Ascending aorta (tissue), 2 donors: ENCODE measurements at places on chromosomes 3 and 15.

GRCh38 chr3:25887907-25888306, 98.0 kb downstream of the OXSM start:
- no peaks in the 10 kb centered on the region for H3K27me3 ChIP-seq
- H3K36me3 ChIP-seq, result no peaks in the 10 kb centered on the region
- no peak overlapping the region for H3K27ac ChIP-seq
- H3K4me1 ChIP-seq, result no peaks in the 10 kb centered on the region

GRCh38 chr3:109679664-109680063, 342.3 kb upstream of the DPPA4 start:
- no peak overlapping the region for H3K27ac ChIP-seq
- DNase-seq, result no peak
- H3K36me3 ChIP-seq, result no peaks in the 10 kb centered on the region
- H3K4me1 ChIP-seq, result peaks cover 4% of the 10 kb centered on the region
- H3K4me3 ChIP-seq, result no peak overlapping the region
- H3K27me3 ChIP-seq, result no peaks in the 10 kb centered on the region

DNA sequence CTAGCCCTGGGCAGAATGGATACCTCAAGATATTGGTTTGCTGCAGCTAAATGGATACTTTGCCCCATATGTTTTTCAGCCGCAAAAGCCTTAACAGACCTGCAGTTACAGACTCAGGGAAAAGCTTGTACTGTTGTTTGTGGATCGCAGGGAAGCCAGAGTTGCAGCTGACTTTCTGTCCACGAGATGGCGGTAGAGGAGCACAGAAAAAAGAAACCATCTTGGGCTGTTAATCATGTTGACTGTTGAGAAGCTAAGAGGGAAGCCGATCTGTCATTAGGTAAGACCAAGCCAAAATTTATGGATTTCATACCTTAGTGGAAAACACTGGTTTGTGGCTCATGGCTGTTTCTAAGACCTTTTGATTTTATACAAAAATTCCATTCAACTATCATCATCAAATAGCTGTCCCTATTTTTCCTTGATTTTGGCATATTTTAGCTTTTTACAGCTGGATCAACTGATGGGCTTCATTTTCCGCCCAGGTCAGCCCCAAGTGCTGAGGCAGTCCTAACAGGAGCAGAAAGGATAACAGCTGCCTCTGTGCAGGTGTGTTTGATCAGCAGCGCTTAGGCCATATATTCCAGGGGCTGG, 205.7 kb upstream of the ZPLD1 start:
- H3K27ac ChIP-seq, result no peak overlapping the region
- H3K4me3 ChIP-seq, result no peak overlapping the region
- no peaks in the 10 kb centered on the region for H3K4me1 ChIP-seq
- no peaks in the 10 kb centered on the region for H3K27me3 ChIP-seq
- H3K36me3 ChIP-seq, result no peaks in the 10 kb centered on the region

DNA sequence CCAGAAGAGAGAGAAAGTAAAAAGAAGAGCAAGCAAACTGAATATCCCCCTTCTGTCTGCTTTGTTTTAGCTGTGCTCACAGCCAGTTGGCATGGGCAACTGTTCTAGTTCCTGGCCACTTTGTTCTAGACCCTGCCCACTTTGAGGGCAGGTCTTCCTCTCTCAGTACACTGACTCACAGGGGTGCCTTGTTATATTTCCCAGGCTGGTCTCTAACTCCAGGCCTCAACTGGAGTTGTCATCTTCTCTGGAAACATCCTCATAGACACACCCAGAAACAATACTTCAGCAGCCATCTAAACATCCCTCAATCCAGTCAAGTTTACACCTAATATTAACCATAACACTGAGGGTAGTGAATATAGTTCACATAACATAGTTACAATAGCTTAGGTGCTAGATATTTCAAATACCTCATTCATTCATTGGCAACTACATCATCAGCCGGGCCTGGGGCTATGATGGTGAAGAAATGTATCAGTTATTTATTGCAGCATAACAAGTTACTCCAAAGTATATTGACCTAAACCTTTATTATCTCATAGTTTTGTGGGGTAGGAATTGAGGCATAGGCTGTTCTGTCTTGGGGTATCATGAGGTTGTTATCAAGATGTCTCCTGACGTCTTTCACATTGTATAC, 106.0 kb downstream of the UBE2E2 start:
- peaks cover 3% of the 10 kb centered on the region for H3K4me1 ChIP-seq
- no peaks in the 10 kb centered on the region for H3K36me3 ChIP-seq
- no peak for DNase-seq
- H3K27ac ChIP-seq, result no peak overlapping the region
- H3K4me3 ChIP-seq, result no peak overlapping the region

GRCh38 chr15:74403588-74403919, 30.2 kb downstream of the SEMA7A start:
- no peaks in the 10 kb centered on the region for H3K36me3 ChIP-seq
- no peaks in the 10 kb centered on the region for H3K4me1 ChIP-seq

GRCh38 chr3:52439426-52440248, 5.3 kb downstream of the SEMA3G start:
- H3K27me3 ChIP-seq, result no peaks in the 10 kb centered on the region
- no peak overlapping the region for H3K4me3 ChIP-seq

- no peak for DNase-seq
- peak overlapping the region; percentile 76 for H3K27ac ChIP-seq
- no peak overlapping the region for H3K4me3 ChIP-seq
- peaks cover 29% of the 10 kb centered on the region for H3K4me1 ChIP-seq
- no peaks in the 10 kb centered on the region for H3K27me3 ChIP-seq
These were observed 107.1 kb downstream of the MECOM start for GRCh38 chr3:169556349-169556870.

DNA sequence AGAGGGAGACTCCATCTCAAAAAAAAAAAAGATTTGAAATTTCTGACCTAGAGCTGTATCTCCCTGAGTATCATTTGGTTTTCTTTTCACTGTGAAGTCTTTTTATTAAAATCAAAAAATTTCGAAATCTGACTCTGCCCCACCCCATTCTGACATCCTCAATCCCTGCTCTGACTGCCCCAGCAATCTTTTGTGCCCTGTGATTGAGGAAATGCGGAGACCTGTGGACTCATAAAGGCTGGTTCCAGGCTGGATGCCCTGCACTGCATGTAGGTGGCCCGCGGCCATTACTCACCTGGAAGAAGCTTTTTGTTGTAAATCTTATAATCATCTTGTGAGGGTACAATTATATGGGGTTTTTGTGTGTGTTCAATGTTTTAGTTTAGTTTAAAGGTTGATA, 147.3 kb upstream of the SEMA6D start:
- DNase-seq, result no peak
- H3K27me3 ChIP-seq, result no peaks in the 10 kb centered on the region
- H3K4me3 ChIP-seq, result no peak overlapping the region
- no peaks in the 10 kb centered on the region for H3K36me3 ChIP-seq
- H3K4me1 ChIP-seq, result peaks cover 8% of the 10 kb centered on the region

- H3K36me3 ChIP-seq, result no peaks in the 10 kb centered on the region
- H3K4me1 ChIP-seq, result peaks cover 37% of the 10 kb centered on the region
- peak; percentile 83 for DNase-seq
- no peaks in the 10 kb centered on the region for H3K27me3 ChIP-seq
These were observed 1.8 kb downstream of the ZBTB38 start for GRCh38 chr3:141370065-141370533.

DNA sequence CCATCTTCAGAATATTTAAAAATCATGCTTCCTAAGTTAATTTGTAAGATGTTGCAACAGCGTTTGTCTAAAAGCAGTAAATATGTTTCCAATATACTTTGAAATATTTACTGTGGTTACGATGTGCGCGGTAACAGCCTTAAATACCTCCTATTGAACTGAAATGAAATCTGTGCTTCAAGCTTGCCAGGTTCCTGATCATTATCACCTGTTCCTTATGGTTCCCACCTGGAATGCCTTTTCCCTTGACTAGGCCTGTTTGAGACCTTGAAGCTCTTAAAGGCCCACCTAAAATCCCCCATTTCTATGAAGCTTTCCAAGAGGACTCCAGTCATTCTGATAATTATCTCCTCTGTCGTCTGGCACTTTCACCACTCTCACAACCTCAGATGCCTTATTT, 146.7 kb downstream of the NAALADL2 start:
- H3K36me3 ChIP-seq, result no peaks in the 10 kb centered on the region
- H3K4me3 ChIP-seq, result no peak overlapping the region
- DNase-seq, result no peak
- H3K4me1 ChIP-seq, result no peaks in the 10 kb centered on the region
- H3K27ac ChIP-seq, result no peak overlapping the region

GRCh38 chr3:118628704-118629341, 405.8 kb downstream of the IGSF11 start:
- no peak overlapping the region for H3K4me3 ChIP-seq
- no peaks in the 10 kb centered on the region for H3K36me3 ChIP-seq
- H3K4me1 ChIP-seq, result no peaks in the 10 kb centered on the region
- DNase-seq, result no peak
- H3K27me3 ChIP-seq, result no peaks in the 10 kb centered on the region

DNA sequence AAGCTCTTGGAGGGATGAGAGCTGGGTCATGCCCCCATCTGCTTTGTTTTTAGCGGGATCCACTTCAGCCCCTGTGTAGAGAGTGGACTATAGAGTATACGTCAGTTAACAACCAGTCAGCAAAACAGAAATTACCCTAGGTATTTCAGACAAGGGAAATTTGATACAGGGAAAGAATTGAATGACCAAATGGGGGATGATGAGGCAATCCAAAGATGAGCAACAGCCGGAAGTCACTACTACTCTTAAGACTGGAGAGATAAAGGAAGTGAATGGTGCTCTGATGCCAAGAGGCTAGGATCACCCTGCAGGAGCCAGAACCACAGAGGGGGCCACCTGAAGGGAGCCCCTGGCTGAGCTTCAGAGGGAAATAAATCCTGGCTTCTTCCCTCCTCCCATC, 1.7 kb upstream of the GPR62 start:
- no peak for DNase-seq
- H3K4me1 ChIP-seq, result peaks cover 6% of the 10 kb centered on the region
- no peak overlapping the region for H3K27ac ChIP-seq
- H3K4me3 ChIP-seq, result no peak overlapping the region
- no peaks in the 10 kb centered on the region for H3K27me3 ChIP-seq

DNA sequence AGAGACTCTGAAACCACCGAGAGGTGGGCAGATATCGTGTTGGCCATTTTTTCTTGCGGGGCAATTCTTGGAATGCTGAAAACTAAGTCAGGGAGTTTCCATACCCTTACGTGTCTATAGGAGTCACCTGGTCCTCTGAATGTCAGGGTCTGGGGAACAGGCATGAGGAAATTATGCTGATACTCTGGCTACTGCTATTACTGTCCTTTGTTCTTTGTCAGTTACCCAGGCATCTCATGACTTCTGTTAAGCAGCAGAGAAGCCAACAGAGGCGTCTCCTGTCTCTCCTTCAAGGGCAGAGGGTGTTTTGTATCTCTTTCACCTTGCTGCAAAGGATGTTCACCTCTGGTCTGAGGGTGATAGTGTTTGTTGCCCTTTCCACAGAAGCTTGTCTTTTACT, 559.5 kb upstream of the CCDC54 start:
- no peak overlapping the region for H3K4me3 ChIP-seq
- no peak overlapping the region for H3K27ac ChIP-seq
- H3K27me3 ChIP-seq, result no peaks in the 10 kb centered on the region
- H3K4me1 ChIP-seq, result no peaks in the 10 kb centered on the region
- no peaks in the 10 kb centered on the region for H3K36me3 ChIP-seq

- no peak for DNase-seq
- H3K27ac ChIP-seq, result no peak overlapping the region
- no peaks in the 10 kb centered on the region for H3K36me3 ChIP-seq
- H3K4me1 ChIP-seq, result no peaks in the 10 kb centered on the region
These were observed 44.0 kb downstream of the NR2F2 start for GRCh38 chr15:96374499-96374898.

- no peak overlapping the region for H3K27ac ChIP-seq
- H3K36me3 ChIP-seq, result no peaks in the 10 kb centered on the region
- DNase-seq, result no peak
These were observed 3.9 kb upstream of the TLE3 start for GRCh38 chr15:70101459-70102113.

- DNase-seq, result no peak
- H3K36me3 ChIP-seq, result no peaks in the 10 kb centered on the region
- no peak overlapping the region for H3K4me3 ChIP-seq
- no peaks in the 10 kb centered on the region for H3K4me1 ChIP-seq
These were observed 163.6 kb downstream of the ECT2 start for GRCh38 chr3:172913911-172914655.

DNA sequence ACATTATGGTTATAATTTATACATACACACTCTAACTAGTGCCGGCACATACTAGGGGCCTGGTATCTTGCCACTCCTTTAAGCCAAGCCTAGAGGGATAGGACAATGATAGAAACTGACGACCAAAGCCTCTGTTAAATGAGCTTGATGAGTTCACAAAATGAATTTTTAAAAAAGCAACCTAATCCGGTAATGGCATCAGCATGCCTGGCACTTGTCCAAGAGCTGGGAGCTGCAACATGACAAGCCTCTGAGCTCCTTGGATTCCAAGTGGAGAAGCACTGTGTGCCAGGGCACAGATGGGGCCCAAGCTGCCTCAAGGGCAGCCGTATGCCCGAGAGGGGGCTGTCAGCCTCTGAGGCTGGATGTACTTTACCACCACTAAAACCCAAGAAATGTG, 9.7 kb downstream of the ETV5 start:
- H3K27me3 ChIP-seq, result no peaks in the 10 kb centered on the region
- no peak overlapping the region for H3K4me3 ChIP-seq
- no peaks in the 10 kb centered on the region for H3K4me1 ChIP-seq

GRCh38 chr3:157201648-157202278, 41.8 kb upstream of the CCNL1 start:
- H3K27me3 ChIP-seq, result no peaks in the 10 kb centered on the region
- H3K27ac ChIP-seq, result no peak overlapping the region
- DNase-seq, result no peak
- no peaks in the 10 kb centered on the region for H3K36me3 ChIP-seq
- H3K4me3 ChIP-seq, result no peak overlapping the region
- no peaks in the 10 kb centered on the region for H3K4me1 ChIP-seq

DNA sequence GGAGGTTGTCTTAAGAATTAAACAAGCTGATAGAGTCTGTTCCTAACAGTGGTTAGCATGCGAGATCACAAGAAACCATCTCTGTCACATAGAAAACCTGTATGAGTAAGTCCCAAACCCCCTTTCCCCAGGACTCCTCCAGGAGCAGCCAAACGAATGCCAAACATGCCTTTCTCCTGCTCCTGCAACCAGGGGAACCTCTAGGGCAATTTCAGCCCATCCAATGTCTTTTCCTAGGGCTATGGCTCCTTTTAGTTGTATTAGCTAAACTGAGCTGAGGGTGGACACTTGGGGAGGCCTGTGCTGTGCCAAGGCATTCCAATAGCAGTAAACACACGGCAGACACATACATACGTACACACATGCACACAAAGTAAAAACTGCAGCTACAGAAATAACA, 36.5 kb upstream of the TIMP4 start:
- DNase-seq, result no peak
- H3K27ac ChIP-seq, result peak overlapping the region; percentile 88
- no peaks in the 10 kb centered on the region for H3K36me3 ChIP-seq
- H3K4me3 ChIP-seq, result no peak overlapping the region
- peaks cover 10% of the 10 kb centered on the region for H3K4me1 ChIP-seq

GRCh38 chr3:151630938-151631441, 102.7 kb upstream of the AADACL2 start:
- DNase-seq, result no peak
- H3K27ac ChIP-seq, result peak overlapping the region; percentile 7
- H3K4me1 ChIP-seq, result peaks cover 11% of the 10 kb centered on the region
- no peaks in the 10 kb centered on the region for H3K36me3 ChIP-seq
- H3K4me3 ChIP-seq, result no peak overlapping the region
- H3K27me3 ChIP-seq, result no peaks in the 10 kb centered on the region
